ENCODE measurements at places on chromosomes 4 and X.

GRCh38 chr4:142383800-142384470 lies 462.2 kb downstream of the INPP4B start:
- no peak for ATAC-seq

GRCh38 chrX:102899940-102900916 lies 36.8 kb upstream of the RAB40AL start:
- peak; percentile 98 for ATAC-seq

DNA sequence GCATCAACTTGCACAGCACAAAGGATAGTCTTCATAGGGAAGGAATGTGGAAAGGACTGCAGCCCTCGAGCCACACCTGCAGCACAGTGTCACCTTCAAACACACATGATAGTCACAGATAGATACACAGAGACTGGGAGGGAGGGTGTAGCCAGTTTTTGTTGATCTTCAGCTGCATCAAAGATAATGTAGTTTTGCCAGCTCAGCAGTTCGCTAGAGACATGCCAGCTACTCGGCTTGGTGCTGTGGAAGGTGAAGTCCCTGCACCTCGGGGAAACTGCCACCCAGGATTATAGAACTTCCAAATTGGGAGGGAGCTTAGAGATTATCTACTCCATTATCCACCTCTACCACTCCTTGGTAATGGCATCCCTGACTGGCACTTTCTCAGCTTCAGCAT lies 92.9 kb upstream of the PAK3 start:
- no peak for ATAC-seq

DNA sequence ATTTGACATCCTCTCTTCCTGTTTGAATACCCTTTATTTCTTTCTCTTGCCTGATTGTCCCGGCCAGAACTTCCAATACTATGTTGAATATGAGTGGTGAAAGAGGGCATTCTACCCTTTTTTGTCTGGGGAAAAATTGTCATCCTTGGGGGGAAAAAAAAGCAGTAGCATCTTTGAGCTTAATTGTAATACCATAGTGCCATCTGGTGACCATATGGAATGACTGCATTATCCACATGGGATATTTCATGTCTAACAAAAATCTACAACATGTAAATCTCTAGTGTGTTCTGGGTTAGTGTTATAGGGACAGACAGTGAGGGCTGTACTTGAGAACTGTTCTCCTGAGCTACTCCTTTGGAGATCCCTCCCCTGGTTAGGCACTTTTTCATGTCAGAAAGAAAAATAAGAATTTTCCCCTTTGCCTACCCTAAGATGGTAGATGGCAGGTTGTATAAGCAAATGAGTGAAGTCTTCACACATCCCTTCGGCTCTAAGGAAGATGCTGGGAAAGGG lies 26.0 kb downstream of the CAPN6 start:
- no peak for ATAC-seq

- peak; percentile 57 for ATAC-seq
Observed at GRCh38 chr4:46844325-46844917, 64.6 kb downstream of the COX7B2 start.

GRCh38 chr4:145171911-145172310 lies 8.5 kb downstream of the OTUD4 start:
- no peak for ATAC-seq

DNA sequence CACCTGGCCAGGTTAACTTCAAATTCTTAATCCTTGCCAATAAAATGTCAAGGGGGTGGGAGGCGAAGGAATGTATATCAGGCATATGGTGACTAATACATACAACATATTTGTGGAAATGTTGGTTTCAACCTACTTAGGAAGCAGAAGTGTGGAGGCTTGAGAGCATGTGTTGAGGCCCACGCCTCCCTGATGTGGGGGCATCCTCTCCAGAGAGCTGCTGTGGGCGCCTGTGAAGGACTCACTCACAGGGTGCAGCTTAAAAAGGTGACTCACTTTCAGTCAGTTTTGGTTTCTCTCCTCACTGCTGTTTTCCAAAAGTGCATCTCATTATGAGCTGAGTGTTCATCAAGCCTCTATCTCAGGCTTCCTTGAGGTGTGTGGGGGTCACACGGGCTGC lies 27.5 kb downstream of the LNX1 start:
- ATAC-seq: peak; percentile 73

- ATAC-seq: no peak
Observed at GRCh38 chr4:67035986-67036385, 509.3 kb downstream of the CENPC start.

- peak; percentile 24 for ATAC-seq
Observed at GRCh38 chr4:38803833-38804653, 548 bp downstream of the TLR1 start.

DNA sequence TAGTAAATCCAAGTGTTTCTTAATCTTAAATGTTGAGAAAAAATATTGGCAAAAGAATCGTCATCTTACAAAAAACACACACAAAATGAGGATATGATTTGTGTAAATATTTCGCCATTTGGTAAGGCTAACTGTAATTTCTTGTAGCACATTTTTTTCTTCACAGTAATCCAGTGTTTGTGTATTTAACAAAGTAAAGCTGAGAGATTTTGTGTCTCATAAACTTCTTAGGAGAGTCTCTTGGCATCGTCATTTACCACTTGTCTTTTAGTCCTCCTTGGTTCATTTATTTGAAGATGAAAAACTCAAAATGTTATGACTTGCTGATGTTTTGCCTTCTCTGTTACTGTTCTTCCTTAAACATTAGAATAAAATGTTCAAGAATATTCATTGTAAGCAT lies 326.7 kb upstream of the PITX2 start:
- no peak for ATAC-seq

GRCh38 chr4:93743635-93744034 lies 84.9 kb upstream of the ATOH1 start:
- no peak for ATAC-seq

DNA sequence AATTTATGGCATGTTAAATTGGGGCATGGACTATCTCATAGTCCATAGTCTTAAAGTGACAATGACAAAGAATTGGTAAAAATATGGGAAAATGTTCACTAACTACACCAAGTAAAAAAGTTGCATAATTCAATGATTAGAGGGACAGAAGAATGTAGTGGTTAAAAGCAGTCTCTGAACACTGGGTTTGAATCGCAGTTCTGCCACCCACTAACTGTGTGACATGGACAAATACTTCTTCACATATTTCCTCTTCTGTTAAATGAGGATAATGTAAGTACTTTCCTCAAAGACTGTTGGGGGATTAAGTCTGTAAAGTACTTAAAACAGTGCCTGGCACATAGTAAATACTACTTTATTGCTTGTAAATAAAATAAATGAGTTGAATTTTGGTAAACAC lies 15.3 kb downstream of the COQ2 start:
- ATAC-seq: no peak

- ATAC-seq: no peak
Observed at GRCh38 chrX:98717970-98718369, 1692.1 kb downstream of the PCDH19 start.

- ATAC-seq: no peak
Observed at GRCh38 chr4:127560755-127561154, 72.0 kb upstream of the INTU start.

- no peak for ATAC-seq
Observed at GRCh38 chr4:110248831-110249253, 50.4 kb upstream of the ELOVL6 start.

GRCh38 chr4:38519666-38520065 lies 144.3 kb upstream of the KLF3 start:
- no peak for ATAC-seq

- ATAC-seq: no peak
Observed at GRCh38 chr4:37243722-37244582, 591 bp upstream of the NWD2 start.

GRCh38 chrX:135347381-135348016 lies 38.2 kb downstream of the ETDC start:
- ATAC-seq: no peak

- ATAC-seq: no peak
Observed at GRCh38 chrX:32408389-32408788, 803.0 kb downstream of the DMD start.

- ATAC-seq: peak; percentile 92
Observed at GRCh38 chr4:158884280-158884679, 115.5 kb downstream of the FNIP2 start.

- peak; percentile 73 for ATAC-seq
Observed at GRCh38 chr4:55445921-55446577, 50.3 kb downstream of the TMEM165 start.

DNA sequence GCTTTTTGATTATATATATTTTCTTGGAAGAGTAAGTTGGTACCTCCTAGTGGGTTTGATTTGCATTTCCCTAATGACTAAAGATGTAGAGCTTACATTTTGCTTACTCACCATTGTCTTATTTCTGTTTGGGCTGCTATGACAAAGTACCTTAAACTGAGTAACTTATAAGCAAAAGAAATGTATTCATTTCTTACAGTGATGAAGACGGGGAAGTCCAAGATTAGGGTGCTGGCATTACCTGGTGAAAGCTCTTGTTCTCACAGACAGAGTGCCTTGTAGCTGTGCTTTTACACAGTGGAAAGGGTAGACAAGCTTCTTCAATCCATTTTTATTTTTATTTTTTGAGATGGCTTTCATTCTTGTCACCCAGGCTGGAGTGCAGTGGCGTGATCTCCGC lies 229.2 kb upstream of the AGA start:
- no peak for ATAC-seq

DNA sequence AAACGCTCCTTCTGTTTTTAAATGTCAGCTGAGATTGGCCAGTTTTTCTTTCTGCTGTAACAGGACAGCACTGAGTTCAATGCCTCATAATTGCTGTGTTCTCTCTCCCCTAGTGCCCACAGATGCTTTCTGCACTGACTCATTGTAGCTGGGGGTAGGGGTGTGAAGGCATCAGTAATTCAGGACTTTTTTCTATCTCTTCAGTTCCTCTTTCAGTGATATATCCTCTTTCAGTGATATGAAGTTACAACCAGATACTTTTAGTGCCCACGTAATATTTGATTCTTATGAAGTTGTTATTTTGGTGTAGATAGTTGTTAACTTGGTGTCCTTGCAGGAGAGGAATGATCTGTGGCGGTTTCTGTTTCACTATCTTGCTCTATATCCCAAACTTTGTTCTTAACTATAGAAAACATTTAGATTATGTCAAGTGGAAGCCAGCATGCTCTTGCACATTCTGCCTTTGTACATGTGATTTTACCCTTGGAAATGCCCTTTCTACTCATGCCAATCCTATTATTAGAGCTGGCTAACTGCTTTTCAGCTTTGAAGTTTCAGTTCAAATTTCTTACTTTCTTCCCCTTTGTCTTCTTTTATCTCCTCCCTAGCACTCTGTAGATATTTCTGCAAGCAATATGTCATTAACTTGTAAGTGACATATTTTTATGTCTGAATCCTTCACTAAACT lies 1258.4 kb downstream of the FAM133A start:
- no peak for ATAC-seq

DNA sequence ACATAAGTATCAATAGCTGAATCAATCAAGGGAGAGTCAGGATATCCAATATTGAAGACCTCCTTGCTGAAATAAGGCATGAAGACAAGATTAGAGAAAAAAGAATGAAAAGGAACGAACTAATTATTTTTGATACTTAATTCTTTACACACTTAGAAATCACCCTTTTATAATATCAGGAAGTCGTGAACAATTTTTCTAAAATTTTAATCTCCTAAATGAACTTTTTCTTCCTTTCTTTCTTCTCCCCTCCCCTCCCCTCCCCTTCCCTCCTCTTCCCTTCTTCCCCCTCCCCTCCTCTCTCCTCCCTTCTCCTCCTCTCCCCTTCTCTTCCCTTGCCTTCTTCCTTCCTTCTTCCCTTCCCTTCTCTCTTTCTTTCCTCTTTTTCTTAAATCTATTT lies 872.1 kb upstream of the PCDH10 start:
- no peak for ATAC-seq

DNA sequence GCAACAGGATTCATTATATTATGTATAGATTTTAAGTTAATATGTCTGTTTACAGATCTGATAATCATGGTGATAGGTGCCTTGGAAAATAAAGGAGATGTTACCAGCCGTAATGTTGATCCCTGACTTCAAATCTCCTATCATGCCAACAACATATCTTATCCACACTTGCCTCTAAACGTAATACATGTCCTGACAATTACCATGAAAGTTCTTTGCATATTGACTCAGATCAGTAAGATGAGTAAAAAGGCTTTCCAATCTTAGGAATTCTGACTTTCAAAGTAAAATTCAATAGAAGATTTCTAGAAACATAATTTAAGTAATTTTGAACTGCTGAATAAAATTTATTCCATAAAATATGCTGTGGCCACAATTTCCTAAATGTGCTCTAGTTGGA lies 513.3 kb downstream of the ANKRD50 start:
- ATAC-seq: no peak

DNA sequence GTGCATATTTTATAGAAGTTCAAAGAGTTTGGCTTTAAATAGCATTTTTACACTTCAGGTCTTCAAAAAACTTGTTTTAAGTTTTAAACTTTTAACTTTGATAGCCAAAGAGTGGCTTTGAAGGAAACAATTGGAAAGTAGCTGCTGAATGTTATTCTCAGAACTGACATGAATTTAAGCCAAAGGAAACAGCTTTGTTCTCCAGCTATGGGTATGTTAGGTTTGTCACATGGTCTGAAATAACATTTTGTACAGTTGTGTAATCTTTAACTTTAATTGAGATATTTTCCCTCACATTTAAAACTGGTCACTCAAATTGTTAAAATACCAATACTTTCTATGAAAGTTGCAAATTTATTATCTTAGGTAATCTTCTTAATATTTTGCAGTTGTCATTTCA lies 564.7 kb downstream of the IL15 start:
- ATAC-seq: no peak

GRCh38 chr4:111693758-111694157 lies 451.5 kb upstream of the FAM241A start:
- no peak for ATAC-seq

DNA sequence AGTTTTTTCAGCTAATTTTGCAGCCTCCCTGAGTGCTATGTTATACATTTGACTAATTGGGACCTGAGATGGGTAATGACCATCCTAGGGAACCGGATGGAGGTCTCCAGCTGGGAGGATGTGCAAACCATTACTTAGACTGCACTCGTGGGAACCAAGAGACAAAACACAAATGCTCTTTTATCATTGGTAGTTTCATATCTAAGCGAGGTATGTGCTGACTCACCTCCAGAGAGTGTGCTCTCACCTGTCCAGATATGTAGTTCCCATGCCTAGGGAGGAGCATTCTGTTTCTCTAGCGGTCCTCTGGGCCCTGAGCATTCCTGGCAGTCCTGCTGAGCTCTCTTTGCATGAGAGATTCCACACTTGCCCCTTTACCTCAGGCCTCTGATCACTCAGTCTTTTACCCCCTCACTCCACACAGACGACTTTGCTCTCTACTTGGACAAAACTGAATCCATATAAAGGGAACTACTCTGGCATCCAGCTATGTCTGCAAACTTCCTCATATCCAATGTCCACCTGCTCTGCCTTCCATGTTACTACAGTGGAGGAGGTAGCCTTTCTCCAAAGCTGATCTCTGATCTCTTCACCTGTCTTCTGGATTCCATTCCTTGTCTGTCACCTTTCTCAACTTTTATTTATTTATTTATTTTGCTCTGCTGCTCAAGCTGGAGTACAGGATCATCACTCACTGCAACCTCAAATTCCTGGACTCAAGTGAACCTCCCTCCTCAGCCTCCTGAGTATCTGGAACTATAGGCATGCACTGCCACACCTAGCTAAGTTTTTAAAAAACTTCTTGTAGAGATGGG lies 88.4 kb downstream of the LRP2BP start:
- ATAC-seq: no peak

GRCh38 chr4:5139141-5139540 lies 87.9 kb downstream of the STK32B start:
- ATAC-seq: no peak

GRCh38 chrX:136030303-136031191 lies 45.3 kb downstream of the SLC9A6 start:
- peak; percentile 81 for ATAC-seq

All from SK-N-SH treated with all-trans-retinoic acid at 6 μM for 48 hours (cell line).